ENCODE measurements at places on chromosomes 13 and 19.

DNA sequence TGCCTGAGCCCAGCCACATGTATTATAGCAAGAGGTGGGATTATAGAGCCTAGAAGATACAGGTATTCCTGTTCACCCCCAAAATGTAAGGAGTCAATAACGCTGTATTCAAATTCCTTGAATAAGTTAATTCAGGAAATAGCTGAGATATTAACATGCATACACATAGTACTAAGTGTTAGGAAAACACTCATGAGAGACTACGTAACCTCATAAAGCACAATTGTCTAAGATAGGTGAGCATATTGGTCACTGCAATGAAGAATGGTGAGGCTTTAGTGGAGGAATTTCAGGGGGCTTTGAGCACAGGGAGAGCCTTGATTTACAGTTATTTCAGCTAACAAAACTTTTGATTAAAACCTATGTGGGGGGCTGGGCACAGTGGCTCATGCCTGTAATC, 161.6 kb downstream of the LMO7 start:
- DNase-seq, result no peak

- DNase-seq, result no peak
These were observed 111.0 kb downstream of the B3GLCT start for GRCh38 chr13:31310786-31311185.

- no peak for DNase-seq
These were observed 75.6 kb upstream of the RFC3 start for GRCh38 chr13:33742321-33742720.

DNA sequence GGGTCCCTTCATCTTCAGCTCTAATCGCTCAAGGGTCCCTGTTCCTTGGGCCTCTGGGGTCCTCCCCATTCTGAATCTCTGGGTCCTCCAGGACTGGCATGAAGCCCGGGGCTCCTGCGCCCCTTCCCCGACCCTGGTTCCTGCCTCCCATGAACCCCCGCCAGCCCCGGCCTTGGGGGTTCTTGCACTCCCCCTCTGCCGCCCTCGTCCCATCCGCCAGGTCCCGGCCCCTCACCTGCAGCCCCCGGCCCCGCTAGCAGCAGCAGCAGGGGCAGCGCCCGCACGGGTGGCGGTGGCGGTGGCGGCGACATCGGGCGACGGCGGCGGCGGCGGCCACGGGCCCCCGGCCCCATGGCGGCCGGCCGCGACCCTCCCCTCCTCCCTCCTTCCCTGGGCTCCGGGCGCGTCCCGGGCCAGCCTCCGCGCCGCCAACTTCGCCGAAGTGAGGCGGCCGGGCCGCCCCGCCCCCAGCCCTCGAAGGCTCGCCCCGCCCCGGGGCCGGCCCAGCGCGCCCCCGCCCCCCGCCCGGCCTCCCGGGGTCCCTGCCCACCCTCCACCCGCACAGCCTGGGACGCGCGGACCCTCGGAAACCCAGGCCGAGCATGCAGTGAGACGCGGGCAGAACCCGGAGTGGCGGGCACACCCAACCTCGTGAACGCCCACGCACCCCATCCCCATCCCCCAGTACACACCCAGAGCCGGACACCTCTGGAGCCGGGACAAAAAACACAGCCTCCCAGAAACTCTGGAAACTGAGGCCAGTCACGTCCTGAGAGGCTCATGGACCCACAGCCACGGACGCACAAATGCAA, at the start of gene NOTCH3:
NOTCH3 (minus strand) TSS at position 443 of the 812 bp plus-strand sequence; CDS start at position 353, 90 bp downstream.
- DNase-seq, result no peak

- no peak for DNase-seq
These were observed 8.2 kb downstream of the IL4I1 start for GRCh38 chr19:49888510-49888824.

- DNase-seq, result no peak
These were observed 440.9 kb upstream of the KLF12 start for GRCh38 chr13:74574964-74575728.

- no peak for DNase-seq
These were observed 91.0 kb downstream of the DACH1 start for GRCh38 chr13:71775966-71776365.

- peak; percentile 97 for DNase-seq
These were observed 21.2 kb downstream of the PCID2 start for GRCh38 chr13:113187263-113187669.

DNA sequence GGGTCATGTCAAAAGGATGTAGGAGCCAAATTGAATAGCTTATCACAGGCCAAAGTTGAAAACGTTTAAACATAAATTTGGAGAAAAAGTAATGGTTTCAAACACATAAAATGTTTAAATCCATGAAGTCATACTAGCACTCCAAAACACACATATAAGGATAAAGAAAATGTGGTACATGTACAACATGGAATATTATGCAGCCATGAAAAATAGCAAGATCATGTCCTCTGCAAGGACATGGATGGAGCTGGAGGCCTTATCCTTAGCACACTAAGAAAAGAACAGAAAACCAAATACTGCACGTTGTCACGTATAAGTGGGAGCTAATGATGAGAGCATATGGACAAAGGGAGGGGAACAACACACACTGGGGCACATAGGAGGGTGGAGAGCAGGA, 911.7 kb upstream of the PCDH20 start:
- no peak for DNase-seq

DNA sequence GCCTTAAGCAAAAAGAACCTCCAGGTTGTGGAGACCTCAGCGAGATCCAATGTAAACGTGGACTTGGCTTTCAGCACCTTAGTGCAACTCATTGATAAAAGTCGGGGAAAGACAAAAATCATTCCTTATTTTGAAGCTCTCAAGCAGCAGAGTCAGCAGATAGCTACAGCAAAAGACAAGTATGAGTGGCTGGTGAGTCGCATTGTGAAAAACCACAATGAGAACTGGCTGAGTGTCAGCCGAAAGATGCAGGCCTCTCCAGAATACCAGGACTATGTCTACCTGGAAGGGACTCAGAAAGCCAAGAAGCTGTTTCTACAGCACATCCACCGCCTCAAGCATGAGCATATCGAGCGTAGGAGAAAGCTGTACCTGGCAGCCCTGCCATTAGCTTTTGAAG, 58.5 kb downstream of the ARHGAP35 start:
- DNase-seq, result peak; percentile 29

GRCh38 chr13:76579701-76580100, 306.5 kb downstream of the KCTD12 start:
- no peak for DNase-seq

- no peak for DNase-seq
These were observed 119.0 kb downstream of the MYCBP2 start for GRCh38 chr13:77207943-77208342.

DNA sequence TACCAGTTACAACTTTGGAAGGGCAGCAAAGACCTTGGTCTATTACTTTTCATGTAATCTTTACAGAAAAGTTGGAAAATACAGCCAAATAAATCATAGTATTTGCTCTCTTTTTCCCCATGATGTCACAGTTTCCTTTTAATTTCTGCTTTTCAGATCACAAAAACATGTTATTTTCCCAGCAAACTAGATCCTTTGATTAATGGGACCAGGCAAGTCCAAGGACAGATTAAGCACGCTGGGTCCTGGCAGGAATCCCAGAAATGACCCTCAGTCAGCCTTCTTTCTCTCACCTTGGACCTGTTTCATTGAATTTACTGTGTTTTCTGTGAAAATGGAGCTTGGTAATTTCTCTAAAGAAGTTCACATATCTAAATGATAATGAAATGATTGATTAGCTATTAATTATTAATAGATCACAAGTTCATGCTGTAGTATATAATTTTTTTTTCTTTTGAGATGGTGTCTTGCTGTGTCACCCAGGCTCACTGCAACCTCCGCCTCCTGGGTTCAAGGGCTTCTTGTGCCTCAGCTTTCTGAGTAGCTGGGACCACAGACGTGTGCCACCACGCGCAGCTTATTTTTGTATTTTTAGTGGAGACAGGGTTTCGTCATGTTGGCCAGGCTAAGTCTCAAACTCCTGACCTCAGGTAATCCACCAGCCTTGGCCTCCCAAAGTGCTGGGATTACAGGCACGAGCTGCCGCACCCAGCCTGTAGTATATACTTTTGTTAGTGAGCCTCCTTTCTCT, 16.0 kb downstream of the SPATA13 start:
- no peak for DNase-seq

GRCh38 chr13:96027496-96027895, 25.7 kb downstream of the UGGT2 start:
- no peak for DNase-seq

DNA sequence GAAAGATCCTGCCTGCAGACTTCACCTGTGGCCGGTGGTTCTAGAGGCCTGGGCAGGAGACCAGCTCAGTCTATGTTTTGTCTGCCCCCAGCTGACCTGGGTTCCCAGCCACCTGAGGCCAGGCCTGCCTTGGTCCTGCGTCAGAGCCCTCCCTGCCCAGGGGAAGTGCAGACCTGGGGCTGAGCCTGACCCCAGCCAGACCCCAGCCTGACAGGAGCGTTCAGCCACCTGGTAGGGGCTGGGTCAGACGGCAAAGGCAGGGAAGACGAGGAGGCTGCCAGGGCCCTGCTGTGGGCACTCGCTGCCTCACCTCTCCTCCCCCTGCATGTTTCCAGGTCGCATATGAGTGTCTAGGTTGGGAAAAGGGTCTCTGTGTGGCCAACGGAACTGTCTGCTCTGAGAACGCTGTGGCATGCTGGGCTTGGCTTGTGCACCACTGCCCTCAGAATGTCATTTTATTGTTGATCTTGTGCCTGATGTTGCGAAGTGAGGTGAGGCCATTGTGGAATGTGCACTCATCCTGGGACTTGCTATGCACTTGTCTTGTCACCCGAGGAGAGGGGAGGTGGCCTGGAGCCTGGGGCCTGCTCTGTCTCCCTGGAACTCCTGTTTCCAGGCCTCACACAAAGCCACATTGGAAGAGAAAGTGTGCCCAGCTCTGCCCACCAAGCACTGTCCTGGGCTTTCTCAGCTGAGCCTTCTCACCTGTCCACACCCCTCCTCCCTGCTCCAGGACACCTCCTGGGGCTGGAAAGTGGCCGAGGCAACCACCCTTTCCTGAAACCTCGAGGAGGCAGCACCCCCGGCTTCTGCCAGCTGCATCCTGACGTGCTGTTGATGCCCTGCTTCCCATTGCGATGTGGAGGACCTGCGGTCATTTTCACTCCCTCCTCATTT, 15.2 kb upstream of the MCF2L start:
- DNase-seq, result no peak

DNA sequence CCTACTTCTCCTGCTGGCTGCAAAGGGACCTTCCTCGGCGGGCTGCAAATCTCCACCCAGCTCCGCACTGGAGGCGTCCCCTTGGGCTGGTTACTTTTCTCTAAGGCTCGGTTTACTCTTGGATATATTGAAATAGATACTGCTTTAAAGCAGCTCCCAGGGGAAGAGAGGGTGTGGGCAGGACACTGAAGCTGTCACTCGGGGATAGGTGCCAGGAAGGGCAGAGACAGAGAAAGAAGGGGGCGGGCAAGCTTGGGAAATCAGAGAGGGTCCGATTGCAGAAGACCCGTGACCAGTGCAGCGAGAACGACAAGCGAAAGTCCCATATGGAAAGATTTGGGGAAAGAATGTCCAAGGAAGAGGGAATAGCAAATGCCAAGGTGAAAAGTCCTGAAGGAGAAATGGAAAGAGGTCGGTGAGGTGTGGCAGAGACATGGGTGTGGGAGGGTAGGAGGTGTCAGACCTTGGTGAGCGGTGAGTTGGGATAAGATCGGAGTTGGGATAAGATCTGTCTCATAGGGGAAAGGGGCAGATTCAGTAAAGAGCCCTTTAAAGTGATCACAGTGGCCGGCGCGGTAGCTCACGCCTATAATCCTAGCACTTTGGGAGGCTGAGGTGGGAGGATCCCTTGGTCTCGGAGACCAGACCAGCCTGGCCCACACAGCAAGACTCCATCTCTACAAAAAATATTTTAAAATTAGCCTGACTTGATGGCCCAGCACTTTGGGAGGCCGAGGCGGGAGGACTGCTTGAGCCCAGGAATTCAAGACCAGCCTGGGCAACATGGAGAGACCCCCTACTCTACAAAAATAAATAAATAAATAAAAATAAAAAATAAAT, 618 bp downstream of the THSD8 start:
- no peak for DNase-seq

- DNase-seq, result no peak
These were observed 7.2 kb upstream of the ZNF606 start for GRCh38 chr19:58009666-58010301.

DNA sequence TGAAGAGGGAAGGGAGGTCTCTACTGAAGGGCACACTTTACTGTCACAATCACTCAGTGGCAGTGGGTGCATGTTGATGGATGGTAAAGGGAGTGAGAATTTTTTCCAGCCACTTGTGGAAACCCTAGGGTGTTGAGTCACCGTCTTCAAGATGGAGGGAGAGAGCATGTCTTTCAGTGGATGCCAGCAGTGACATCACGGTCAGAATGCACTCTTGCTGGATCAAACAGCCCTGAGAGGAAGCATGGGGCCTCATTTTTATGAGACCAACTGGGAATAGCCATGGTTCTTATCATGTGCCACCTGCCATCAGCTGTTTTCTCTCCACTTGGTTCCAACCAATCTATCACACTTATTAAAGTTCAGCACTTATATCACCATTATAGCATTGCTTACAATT, 182.5 kb downstream of the KCNRG start:
- DNase-seq, result no peak

DNA sequence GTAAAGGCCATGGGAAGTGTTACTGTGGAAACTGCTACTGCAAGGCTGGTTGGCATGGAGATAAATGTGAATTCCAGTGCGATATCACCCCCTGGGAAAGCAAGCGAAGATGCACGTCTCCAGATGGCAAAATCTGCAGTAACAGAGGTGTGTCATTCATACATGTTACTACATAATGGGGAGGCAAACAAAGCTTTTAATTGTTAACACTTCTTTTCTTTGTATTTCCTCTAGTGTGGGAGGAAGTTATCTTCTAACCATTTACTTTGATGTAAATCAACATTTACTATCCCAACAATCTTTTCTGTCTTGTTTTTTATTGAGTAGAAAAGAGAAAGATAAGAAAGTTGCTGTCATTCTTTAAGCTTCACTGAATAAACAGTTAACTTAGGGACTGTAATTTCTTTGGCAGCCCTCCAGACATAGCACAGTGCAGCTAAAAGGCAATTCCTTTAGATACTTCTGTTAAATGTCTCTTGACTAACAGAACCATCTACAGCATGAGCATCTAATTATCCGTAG, 126.9 kb downstream of the ITGBL1 start:
- no peak for DNase-seq

DNA sequence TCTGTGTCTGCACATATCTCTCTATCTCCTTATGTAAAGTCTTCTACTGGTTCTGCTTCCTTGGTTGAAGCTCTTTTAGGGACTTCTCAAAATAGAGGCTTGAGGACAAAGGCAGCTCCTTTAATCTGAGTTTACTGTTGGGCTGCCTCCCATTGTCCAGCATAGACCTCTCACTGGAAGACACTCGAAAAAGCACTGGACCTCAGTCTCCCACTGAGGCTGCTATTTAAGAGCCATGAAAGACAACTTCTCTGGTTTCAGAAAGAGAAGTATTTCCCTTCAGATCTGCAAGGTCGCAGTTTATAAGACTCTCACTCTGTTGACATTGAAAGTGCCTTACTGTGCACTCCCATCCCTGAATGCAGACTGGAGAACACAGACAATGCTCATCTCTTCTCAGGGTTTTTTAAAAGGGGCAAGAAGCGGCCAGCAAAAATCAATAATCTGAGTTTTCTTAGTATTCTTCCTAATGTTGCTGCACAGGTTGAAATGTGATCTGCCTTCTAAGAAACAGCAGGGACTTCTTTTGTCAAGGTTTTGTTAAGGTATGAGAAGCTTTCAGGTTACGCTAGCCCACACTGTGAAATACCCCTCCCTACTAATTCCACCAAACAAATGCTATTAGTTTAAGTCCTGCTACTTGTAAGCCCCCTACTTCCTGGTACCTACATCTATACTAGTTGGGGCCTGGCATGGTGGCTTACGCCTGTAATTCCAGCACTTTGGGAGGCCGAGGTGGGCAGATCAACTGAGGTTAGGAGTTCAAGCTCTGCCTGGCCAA, 450.0 kb upstream of the SLC10A2 start:
- DNase-seq, result no peak
